Activated naive CD4-positive, alpha-beta T cell treated with Interleukin-2 at 50 U/mL for 16 hours (primary cell): ENCODE measurements at places on chromosomes 5 and 9.

- no peak for DNase-seq
Observed at GRCh38 chr5:169202969-169203368, 98.0 kb downstream of the SLIT3 start.

- no peak for DNase-seq
Observed at GRCh38 chr9:99745085-99745484, 76.6 kb upstream of the NR4A3 start.

- DNase-seq: no peak
Observed at GRCh38 chr5:125198270-125198974, 452.0 kb upstream of the ZNF608 start.

DNA sequence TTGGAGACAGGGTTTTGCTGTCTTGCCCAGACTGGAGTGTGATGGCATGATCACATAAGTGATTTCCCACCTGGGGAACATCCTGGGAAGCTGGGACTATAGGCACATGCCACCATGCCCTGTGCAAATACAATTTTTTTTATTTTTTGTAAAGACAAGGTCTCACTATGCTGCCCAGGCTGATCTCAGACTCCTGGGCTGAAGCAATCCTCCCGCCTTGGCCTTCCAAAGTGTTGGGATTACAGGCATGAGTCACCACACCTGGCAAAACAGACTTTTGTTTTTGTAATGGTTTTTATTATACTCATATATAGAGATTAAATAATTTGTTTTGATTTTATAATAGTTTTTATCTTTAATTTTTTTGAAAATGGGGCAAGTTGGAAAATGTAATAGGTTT, 14.7 kb downstream of the DNAJC25 start:
- DNase-seq: no peak

DNA sequence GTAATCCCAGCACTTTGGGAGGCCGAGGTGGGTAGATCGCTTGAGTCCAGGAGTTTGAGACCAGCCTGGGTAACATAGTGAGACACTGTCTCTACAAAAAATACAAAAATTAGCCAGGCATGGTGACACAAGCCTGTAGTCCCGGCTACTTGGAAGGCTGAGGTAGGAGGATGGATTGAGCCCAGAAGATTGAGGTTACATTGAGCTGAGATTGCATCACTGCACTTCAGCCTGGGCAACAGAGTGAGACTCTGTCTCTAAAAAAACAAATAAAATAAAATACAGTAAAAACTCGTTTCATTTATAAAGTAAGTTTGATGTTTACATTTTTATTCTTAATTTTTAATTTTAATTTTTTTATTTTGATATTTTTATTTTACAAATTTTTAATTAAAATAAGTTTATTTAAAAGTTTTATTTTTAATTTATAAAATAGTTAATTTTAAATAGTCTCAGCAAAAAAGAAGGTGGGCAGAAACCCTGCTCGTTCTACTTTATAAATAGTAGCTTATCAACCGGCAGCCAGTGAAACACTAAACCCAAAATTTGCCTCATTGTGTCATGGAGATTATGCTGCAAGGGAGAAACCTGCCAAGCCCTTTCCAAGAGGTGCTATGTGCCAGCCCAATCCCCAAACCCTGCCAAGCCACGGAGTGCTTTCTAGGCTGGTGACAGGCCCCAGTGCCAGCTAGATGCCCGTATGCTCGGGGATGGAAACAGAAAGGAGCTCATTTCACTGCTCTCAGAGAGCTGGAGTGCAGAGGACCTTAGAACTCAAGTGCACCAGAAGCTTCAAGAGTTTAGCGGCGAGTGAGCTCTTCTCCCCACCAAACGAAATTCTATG, 38.9 kb downstream of the SERINC5 start:
- peak; percentile 21 for DNase-seq

- DNase-seq: no peak
Observed at GRCh38 chr9:75482566-75482965, 394.3 kb downstream of the OSTF1 start.
